C1 segment of cervical spinal cord (tissue), 14 donors: ENCODE measurements at places on chromosomes 3 and 15.

DNA sequence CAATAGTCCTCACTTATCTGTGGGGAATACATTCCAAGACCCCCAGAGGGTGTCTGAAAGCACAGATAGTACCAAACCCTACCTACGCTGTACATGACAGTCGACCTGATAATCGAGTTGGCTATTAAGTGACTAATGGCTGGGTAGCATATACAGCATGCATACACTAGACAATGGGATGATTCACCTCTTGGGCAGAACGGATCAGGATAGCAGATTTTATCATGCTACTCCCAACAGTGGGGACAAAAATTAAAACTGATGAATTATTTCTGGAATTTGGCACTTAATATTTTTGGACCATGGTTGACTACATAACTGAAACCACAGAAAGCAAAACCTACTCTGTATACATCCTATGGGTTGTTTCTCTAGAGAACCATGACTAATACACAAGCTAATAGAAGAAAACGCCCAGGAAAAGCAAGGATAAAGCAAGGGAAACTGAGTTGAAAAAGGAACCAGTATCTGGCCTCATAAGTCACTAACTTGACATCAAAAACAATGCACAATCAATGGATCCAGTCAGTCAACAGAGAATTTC lies 15.5 kb downstream of the ATG3 start:
- no peak for DNase-seq

DNA sequence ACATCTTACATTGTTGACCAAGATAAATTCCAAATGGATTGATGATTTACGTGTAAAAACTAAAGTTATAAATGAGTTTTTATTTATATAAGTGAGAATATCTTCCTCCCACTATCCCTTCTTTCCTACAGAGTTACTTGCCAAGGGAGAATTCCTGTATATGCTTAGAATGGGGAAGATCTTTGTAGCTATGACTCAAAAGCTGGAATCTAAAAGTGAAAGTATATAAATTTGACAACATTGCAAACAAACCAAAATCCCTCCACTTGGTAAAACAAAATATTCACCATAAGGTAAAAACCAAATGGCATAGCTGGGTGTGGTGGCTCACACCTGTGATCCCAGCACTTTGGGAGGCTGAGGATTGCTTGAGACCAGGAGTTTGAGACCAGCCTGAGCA lies 52.7 kb upstream of the GCNT3 start:
- DNase-seq, result no peak

GRCh38 chr3:33364060-33364459 lies 76.1 kb downstream of the UBP1 start:
- no peak for DNase-seq

DNA sequence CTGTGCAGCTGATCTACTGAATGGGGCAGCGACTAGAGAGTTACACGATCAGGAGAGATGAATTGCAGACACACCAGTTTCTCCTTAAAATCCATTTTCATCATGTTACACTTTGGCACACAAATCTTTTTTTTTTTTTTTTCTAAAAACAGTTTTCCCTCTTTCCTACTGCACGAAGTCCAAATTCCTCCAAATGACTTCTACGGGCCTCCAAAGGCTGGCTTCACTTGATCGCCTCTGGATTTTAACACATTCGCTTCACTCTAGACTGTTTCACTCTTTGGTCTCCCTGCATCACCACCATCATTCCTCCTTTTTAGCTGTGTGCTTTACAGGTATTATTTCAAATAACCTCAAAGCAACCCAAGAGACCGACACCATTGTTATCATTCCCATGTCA lies 268.6 kb downstream of the RORA start:
- no peak for DNase-seq

GRCh38 chr15:57031605-57032004 lies 113.2 kb downstream of the TCF12 start:
- DNase-seq, result peak; percentile 34

GRCh38 chr3:1942781-1943180 lies 155.9 kb upstream of the CNTN4 start:
- DNase-seq, result no peak

DNA sequence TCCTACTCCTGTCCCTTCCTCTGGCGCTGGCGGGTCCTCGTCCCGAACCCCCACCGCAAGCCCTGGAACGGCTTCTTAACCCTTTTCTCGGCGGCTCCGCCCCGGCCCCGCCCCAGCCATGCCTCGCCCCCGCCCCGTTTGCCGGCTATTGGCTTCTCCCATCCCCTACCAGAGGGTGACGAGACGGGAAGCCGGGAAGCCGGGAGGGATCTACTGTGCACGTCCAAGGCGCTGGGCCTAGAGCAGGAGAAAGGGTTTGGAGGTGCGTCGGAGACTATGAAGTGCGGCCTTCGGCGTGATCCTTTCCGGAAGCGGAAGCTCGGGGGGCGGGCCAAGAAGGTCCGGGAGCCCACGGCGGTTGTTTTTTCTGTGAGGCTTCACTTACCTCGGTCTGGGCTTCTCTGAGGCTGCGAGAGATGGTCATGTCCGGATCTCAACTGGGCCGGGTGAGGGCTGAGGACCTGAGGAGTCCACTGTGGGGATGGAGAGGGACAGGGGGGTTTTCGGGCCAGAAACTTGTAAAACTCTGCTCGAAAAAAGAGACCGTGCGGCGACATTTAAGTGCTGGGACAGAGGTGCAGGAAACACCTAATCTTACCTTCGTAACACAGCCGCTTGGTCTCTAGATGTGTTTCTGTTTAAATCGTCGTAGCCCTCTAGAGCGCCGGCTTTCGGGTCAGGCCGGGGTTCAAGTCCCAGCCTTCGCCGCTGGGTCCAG lies 21.4 kb downstream of the ROPN1B start:
- DNase-seq, result peak; percentile 60

- no peak for DNase-seq
Observed at GRCh38 chr3:4063916-4064574, 239.1 kb upstream of the SETMAR start.

- DNase-seq, result no peak
Observed at GRCh38 chr3:10599444-10599843, 94.1 kb upstream of the ATP2B2 start.

GRCh38 chr15:92409521-92409920 lies 15.8 kb downstream of the ST8SIA2 start:
- no peak for DNase-seq

- peak; percentile 4 for DNase-seq
Observed at GRCh38 chr3:87298111-87298718, 21.8 kb upstream of the POU1F1 start.

DNA sequence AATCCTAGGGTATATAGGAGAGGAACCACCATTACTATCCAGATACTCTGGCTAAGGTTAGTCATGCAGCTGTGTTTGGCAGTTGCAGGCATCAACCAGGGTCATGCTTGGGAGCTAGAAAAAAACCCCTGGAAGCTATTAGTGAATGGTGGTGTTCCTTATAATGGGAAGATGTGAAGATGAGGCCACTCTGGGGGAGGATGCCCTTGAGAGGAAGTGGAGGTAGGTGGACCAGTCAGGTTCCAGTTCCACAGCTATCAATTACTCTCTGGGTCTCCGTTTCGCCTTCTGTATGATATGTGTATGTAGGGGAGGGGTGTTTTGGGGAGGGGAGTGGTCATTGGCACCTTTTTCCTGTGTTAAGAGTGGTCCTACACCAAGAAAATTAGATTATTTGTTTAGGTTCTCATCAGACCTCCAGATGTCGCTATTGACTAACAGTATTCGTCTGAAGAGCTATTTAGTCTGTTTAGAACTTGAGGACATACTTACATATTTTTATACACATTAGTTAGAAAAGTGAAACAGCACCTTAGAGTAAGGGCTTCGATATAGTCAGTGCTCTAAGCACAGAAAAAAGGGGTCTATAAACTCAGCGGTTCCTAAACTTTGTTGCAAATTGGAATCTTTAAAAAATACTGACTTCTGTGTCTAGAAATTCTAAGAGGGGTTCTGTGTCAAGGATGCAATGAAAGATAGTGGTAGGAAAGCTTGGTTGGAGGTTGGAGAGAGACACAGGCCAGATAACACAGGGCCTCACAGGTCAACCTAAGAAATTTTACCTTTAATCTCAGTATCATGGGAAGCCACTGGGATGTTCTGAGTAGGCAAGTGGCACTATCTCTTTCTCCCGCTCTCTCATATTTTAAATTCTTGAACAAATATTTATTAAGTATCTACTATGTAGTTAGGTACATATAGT lies 9.1 kb upstream of the HPS3 start:
- no peak for DNase-seq

DNA sequence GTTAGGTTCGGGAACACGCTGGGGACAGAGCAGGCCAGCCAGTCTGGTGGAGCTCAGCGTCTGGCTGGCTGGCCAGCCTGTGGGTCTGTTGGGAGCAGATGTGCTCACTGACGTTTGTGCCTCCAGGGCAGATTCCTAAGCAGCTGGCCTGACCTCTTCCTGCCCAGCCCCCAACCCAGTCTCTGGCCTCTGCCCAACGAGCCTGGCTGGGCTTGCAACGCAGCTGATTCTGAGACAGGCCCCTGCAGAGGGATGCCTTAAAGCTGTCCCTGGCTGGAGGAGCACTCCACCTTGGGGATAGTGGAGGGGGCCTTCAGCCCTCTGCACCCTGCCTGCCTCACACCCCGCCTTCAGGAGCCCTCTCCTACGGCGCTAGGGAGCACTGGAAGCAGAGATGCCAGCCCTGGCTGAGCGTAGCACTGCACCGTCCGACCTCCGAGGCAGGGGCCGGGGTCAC lies 46.0 kb downstream of the KLF13 start:
- DNase-seq, result no peak

GRCh38 chr3:37999836-38000235 lies 9.2 kb downstream of the VILL start:
- no peak for DNase-seq

DNA sequence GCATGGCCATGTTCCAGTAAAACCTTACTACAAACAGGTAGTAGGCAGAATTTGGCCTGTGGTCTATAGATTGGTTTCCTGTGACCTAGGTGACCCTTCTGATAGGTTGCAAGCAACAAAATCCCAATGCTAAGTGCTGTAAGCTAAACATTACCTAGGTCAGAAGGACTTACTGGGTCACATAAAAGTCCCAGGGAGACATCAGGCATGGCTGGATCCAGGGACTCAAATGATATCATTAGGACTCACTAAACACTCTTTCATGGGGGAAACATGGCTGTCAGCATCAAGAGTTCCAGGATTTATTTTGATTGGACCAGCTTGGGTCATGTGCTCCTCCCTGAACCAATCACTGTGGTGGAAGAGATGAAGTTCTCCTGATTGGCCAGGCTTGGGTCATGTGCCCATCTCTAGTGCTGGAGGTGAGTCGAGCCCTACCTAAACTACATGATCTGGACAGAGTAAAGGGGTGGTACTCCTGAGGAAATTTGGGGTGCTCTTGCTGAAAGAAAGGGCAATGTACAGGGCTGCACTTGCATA lies 16.8 kb upstream of the SLC6A1 start:
- no peak for DNase-seq

- DNase-seq, result no peak
Observed at GRCh38 chr3:160980740-160981139, 124.4 kb downstream of the B3GALNT1 start.

GRCh38 chr3:10772271-10773161 lies 43.5 kb upstream of the SLC6A11 start:
- DNase-seq, result no peak

- DNase-seq, result no peak
Observed at GRCh38 chr3:134708671-134709070, 57.8 kb upstream of the KY start.

- DNase-seq, result no peak
Observed at GRCh38 chr15:94855409-94856266, 624.3 kb downstream of the MCTP2 start.
